HCEC 1CT (cell line): ENCODE measurements at places on chromosomes 7 and 10.
A peak's percentile ranks its signal among the peaks of the same experiment; 100 is the strongest.

- DNase-seq = no peak
Measured at GRCh38 chr10:128868481-128868880, 598.6 kb upstream of the MGMT start.

DNA sequence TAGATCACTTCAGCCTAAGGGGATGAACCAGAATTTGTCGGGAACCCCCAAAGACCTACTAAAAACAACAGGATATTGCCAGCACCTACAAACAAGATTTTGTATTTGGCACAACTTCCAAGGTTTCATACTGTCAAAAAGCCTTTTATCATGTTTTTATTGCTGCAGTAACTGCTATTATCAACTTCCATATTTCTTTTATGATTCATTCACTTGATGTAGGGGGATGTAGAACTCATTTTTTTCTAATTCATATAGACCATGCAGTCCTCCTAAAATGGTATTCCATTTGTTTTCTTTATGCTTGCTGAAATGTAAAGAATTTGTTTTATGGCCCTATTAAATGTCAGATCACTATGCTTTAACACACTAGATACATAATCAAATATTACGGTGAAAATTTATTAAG is 30.0 kb upstream of the WNT16 start:
- DNase-seq = no peak

GRCh38 chr10:62027841-62028501 is 126.5 kb downstream of the ARID5B start:
- peak; percentile 60 for DNase-seq

DNA sequence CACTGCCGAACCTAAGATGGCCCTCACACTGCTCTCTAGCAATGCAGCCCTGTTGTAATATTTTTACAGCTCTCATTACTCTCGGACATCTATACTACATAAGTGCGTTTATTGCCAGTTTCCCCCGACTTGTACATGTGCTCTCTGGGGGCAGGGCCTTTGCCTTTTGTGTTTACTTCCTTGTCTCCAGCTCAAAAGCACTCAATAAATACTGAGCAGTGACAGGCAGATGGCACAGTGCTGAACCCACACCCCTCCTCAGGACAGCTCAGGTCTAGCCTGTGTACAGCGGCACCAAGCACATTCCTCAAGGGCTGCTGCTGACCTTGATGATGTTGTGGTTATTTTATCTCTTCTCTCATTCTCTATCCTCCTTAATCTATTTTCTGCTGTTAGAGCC is 68.0 kb upstream of the ELMO1 start:
- no peak for DNase-seq

DNA sequence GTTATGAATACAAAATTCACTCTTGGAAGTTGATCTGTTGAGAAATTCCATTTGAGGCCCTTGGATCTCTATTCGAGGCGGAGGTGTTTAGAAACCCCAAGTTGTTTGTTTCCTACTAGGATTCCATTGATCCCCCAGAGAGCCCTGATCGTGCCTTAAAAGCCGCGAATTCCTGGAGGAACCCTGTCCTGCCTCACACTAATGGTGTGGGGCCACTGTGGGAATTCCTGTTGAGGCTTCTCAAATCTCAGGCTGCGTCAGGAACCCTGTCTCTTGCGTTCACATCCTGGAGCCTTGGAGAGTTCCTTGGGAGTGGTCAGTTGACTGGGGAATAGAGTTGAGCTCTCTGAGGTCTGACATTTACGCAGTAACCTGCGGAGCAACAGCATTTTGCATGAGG is 1.2 kb downstream of the CFAP69 start:
- peak; percentile 25 for DNase-seq

- DNase-seq = no peak
Measured at GRCh38 chr10:122632576-122632975, 67.1 kb downstream of the C10orf120 start.

DNA sequence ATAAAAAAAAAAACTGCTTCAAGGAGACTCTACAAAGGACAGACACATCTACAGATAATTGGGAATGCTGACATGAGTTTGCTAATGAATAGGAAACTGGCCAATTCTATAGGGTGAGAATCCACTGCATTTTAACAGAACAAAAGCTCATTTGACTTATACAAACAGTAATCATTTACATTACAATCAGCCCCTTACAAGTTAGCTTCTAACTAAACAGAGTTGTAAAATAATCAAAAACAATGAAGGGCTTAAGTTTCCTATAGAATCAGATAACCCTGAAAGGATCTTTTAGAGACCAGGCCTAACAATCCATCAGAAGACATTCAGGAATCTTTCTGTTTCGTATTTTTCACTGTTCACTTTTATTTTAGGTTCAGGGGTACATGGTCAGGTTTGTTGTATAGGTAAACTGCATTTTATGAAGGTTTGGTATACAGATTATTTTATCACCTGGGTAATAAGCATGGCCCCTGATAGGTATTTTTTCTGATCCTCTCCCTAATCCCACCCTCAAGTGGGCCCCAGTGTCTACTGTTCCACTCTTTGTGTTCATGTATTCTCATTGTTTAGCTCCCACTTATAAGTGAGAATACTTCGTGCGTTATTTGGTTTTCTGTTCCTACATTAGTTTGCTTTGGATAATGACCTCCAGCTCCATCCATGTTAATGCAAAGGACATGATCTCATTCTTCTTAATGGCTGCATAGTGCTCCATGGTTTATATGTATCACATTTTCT is 131.3 kb upstream of the NOBOX start:
- DNase-seq = no peak

DNA sequence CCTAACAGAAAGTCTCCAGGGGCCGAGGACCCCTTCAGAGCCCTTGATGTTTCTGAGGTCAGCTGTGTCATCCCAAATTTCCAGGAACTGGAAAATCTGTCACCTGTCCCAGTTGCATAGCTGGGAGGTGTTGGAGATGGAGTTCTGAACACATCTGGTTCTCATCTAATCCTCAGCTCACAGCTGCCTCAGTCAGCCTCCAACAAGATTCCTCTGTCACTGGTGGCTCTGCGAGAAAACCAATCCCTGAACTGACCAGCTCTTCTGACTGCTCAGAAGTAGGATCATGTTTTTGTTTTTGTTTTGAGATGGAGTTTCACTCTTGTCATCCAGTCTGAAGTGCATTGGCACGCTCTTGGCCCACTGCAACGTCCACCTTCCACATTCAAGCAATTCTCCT is 37.6 kb upstream of the MYL10 start:
- DNase-seq = no peak

GRCh38 chr10:87652261-87652660 is 7.4 kb upstream of the PAPSS2 start:
- DNase-seq = no peak

DNA sequence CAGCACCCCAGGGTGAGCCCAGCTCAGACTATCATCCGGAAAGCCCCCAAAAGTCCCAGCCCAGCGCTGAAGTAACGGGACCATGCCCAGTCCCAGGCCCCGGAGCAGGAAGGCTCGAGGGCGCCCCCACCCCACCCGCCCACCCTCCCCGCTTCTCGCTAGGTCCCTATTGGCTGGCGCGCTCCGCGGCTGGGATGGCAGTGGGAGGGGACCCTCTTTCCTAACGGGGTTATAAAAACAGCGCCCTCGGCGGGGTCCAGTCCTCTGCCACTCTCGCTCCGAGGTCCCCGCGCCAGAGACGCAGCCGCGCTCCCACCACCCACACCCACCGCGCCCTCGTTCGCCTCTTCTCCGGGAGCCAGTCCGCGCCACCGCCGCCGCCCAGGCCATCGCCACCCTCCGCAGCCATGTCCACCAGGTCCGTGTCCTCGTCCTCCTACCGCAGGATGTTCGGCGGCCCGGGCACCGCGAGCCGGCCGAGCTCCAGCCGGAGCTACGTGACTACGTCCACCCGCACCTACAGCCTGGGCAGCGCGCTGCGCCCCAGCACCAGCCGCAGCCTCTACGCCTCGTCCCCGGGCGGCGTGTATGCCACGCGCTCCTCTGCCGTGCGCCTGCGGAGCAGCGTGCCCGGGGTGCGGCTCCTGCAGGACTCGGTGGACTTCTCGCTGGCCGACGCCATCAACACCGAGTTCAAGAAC is 1.1 kb downstream of the VIM start:
- DNase-seq = peak; percentile 93

- DNase-seq = peak; percentile 75
Measured at GRCh38 chr10:3978174-3978573, 193.2 kb upstream of the KLF6 start.

DNA sequence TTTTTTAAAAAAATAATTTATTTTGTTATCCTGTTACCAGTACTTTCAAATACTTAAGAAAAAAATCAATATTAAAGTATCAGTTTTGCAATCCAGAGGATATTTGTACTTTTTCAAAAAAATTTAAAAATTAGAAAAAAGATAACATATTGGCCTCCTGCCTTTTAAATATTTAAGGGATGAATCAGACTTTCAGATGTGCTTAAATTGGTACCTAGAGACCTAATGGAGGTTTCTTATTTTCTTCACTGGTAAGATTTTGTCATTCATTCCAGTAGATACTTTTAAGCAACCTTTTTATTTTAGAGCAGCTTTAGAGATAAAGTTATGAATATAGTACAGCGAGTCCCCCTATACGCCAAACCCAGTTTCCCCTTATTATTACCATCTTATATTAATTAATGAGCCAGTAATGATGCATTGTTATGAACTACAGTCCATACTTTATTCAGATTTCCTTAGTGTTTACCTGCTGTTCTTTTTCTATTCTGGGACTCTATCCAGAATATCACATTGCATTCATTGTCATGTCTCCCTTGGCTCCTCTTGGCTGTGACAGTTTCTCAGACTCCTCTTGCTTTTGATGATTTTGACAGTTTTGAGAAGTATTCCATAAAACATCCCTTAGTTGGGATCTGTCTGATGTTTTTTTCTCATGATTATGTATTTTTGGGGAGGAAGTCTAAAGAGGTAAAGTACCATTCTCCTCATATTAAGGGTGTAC is 34.2 kb downstream of the BICC1 start:
- DNase-seq = no peak
